ENCODE measurements at places on chromosomes 7 and 10. TPM values are rescaled to one million over a fixed set of nuclear protein-coding genes. Genes with fewer than 3 reads are reported as not detected.

The BMPER gene
- 25.3 TPM for polyA plus RNA-seq

DNA sequence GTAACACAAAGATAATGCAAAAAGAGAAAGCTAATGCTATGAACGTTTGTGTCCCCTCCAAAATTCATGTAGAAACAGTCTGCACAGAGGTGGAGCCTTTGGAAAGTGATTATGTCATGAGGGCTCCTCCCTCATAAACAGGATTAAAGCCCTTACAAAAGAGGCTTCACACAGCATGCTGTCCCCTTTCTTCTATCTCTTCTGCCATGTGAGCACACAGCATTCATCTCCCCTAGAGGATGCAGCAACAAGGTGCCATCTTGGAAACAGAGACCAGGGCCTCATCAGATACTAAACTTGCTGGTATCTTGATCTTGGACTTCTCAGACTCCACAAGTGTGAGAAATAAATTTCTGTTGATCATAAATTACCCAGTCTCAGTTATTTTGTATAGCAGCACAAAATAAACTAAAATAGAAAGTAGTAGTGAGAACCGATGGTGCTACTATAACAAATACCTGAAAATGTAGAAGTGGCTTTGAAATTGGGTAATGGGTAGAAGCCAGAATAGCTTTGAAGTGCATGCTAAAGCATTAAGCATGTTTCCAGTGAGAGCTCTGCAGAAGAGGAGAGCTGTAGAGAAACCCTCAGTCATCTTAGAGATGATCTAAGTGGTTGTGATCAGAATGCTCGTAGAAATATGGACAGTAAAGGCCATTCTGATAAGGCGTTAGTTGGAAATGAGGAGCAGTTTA is 108.7 kb downstream of the DNAJC1 start:
- DNase-seq = no peak

The TAS2R41 gene
- polyA plus RNA-seq = not detected

GRCh38 chr10:71878327-71879034 is 27.4 kb upstream of the PSAP start:
- DNase-seq = no peak

The UPK3BL2 gene
- 3.0 TPM for polyA plus RNA-seq

DNA sequence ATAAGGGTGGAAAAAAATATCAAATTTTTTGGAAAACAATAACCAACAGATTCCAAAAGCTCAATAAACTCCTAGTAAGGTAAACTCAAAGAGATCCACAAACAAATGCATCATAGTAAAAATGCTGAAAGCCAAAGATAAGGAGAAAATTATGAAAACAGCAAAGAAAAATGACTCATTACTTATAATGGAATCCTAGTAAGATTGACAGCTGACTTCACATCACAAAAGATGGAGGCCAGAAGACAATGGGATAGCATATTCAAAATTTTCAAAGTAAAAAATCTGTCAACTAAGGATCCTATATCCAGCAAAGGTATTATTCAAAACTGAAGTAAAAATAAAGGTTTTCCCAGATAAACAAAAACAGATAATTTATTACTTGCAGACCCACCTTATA is 183.4 kb upstream of the VIPR2 start:
- no peak for DNase-seq

- no peak for DNase-seq
Observed at GRCh38 chr10:30991647-30992011, 40.0 kb downstream of the ZNF438 start.

- DNase-seq = no peak
Observed at GRCh38 chr10:12681252-12681651, 320.3 kb downstream of the CCDC3 start.

DNA sequence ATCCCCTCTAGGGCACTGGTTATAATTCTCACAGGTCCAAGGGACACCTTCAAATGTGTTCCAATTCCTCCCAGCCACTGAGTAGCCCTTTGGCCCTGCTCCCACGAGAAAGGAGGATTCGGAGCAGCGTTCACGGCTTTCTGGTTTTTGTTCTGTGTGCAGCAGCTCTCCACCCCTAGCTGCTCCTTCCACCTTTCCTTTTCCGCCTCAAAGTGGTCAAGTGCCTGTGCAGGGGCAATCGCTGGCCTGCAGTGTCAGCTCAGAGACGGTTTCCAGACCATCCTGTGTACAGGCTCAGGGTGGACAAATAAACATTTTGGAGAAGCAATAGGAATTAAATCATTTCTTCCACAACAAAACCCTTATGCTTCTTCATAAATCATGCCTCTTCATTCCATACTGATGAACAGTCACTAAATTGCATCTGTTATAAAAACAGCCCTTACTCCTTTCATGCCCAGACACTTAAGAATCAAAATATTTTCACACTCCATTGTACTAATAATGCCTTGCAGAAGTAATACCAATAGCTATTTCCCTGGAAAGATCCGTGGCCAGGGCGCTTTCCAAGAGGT is 1.1 kb downstream of the KIAA1549 start:
- no peak for DNase-seq

- no peak for DNase-seq
Observed at GRCh38 chr7:68185631-68186456, 1189.2 kb downstream of the TYW1 start.

GRCh38 chr10:35059481-35059880 is 30.7 kb downstream of the CUL2 start:
- DNase-seq = no peak

The LDB3 gene
- 0.68 TPM for polyA plus RNA-seq

GRCh38 chr7:42315103-42315502 is 78.1 kb upstream of the GLI3 start:
- no peak for DNase-seq

The FZD8 gene
- polyA plus RNA-seq = 12.4 TPM

- no peak for DNase-seq
Observed at GRCh38 chr7:123692471-123692877, 36.8 kb downstream of the LMOD2 start.

- DNase-seq = no peak
Observed at GRCh38 chr7:117237646-117238045, 85.2 kb downstream of the WNT2 start.

The UNCX gene
- 9.4 TPM for polyA plus RNA-seq

DNA sequence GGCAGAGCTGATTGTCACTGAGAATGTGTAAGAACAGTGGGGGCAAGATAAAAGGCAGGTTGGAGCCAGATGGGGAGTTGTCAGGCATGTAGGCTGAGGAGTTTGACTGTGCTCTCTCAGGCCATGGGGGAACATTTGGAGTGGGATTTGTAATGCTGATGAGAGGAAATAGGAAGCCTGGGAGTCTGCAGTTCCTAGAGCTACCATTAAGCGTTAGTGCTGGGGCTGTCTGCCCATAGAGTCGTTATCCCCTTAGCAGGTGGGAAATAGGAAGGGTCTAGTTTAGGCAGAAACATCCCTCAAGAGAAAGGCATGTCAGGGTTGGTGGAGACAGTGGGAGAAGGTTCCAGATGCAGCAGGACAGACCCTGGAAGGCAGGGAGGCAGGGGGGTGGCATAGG is 75.5 kb downstream of the RPS24 start:
- no peak for DNase-seq

- DNase-seq = no peak
Observed at GRCh38 chr10:69151984-69152383, 28.0 kb downstream of the VPS26A start.

DNA sequence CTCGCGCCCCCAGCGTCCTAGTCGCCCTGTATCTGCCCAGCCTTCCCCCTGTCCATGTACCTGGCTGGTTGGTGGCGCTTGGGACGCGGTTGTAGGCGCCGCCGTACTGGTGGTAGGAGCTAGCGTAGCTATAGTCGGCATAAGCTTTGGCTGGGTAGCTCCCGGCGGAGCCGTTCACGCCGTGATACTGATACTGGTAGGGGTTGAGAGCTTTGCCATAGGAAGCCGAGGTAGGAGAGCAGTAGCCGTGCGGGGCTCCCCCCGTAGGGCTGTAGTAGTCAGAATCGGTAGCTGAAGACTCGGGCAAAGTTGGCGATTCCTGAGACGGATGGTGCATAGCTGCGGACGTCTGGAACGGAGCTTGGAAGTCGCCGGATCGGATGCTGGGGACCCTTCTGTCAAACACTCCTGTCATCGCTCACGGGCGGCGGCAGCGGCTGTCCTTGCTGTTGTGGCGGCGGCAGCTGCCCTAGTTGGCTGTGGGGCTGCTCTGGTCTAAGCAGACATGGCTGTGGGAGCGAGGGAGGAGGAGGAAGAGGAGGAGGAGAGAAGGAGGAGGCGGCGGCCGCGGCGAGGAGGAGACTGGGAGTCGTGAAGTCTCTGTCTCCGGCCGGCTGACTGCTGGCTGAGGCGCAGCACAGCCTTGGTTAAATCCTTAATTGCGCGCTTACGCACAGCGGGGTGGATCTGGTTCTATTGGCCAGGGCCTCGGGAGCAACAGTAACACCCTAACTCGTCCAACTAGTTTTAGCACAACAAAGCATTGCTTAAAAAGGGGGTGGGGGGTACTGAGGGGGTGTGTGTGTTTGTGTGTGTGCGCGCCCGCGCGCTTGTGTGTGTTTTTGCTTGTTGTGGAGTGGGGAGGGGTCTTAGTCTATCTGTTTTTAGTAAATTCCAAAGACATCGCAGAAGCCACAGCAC is at the start of gene DLX5:
DLX5 (minus strand) TSS at position 623 of the 921 bp plus-strand sequence; CDS start at position 415, 208 bp downstream.
- DNase-seq = no peak

The LIPF gene
- 0.36 TPM for polyA plus RNA-seq

DNA sequence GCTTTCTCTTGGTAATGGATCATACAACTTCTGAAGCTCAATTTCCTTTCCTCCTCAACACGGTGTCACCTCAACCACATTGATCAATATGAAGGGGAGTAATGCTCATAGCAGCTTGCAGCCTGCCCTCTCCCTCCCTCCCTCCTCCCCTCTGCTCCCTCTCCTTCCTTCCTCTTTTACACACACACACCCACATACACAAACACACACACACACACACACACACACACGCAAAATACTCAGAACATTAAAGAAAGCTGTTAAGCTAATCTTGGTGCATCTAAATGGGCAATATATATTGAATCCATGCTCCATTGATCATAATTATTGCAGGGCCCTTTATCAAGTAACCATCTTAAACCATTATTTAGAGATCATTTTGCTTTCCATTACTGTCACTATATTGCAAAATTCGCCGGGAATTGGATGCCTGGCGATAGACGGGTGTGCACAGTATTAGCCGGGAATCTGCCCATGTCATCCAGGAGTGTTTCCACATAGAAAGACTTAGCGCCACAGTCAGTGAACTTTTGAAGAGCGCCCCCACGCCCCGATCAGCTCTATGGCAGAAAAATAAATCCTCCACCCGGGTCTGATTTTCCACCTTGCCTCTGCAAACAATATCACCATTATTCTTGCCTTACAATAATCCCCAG is 122.0 kb downstream of the PRLHR start:
- DNase-seq = no peak

DNA sequence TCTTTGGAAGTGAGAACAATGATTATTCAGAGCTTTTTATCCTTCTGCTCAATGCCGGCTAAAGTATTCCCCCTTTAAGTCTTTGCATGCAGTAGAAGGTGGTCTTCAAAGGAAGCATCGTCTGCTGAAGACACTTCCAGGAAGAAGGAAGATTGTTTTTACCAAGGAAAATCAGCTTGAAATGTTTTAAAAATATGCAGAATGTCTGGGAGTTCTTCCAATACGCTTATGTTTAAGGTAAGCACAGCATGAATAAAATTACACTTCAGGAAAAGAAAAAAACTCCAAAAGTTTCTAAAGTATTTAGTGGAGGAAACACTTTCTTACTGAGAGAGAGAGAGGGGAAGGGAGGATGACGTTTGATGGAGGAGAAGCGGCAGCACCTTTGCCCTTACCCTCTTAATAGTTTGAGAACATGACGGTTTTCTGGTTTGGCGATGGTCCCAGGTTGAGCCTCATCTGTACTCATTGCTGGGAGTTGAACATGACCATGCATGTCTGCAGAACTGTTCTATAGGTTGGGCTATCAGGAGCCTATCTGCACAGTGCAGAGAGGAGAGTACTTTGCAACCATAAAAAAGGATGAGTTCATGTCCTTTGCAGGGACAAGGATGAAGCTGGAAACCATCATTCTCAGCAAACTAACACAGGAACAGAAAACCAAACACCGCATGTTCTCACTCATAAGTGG is 338.1 kb downstream of the ACTR3B start:
- DNase-seq = no peak

The GHRHR gene
- 0.23 TPM for polyA plus RNA-seq

The SLC13A1 gene
- 21.0 TPM for polyA plus RNA-seq

The CLRN3 gene
- not detected for polyA plus RNA-seq

DNA sequence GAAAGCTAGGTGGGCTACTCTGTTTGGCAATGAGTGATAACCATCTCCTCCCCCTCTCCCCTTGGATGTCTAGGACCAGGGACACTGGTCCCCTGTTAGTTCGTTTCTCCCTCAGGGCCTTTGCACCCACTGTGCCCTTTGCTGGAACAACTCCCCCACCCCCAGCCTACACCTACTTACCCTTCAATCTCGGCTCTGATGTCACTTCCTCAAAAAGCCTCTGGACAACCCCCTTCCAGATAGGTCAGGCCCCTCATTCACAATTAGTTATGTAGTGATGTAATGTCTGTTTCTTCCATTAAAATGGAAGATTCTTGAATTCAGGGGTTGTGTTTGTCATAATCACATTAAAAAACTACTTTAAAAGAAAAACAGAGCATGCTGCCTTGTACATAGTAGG is 152.9 kb downstream of the SNX10 start:
- DNase-seq = no peak

The ITPRID1 gene
- 0.11 TPM for polyA plus RNA-seq

DNA sequence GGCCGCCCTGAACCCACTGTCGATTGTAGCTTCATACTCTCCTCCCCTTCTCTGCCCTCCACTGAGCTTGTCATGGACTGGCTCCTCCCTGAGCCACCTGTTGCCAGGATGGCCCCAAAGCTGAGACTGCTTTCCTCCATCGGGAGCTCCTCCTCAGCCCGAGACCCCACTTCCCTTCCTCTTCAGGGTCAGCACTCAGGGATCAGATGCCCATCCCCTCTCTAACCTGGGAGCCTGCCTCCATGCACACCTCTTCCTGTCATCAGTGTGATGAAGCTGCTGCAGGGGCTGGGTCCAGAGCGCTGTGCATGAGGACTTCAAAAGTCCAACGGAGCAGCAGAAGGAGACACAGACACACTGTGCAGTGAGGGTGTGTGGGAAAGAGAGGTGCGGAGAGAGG is 201.1 kb downstream of the WDR37 start:
- no peak for DNase-seq

All from left renal pelvis (tissue), 4 donors.